Stimulated activated naive CD4-positive, alpha-beta T cell (primary cell): ENCODE measurements at places on chromosomes 7 and 10.

DNA sequence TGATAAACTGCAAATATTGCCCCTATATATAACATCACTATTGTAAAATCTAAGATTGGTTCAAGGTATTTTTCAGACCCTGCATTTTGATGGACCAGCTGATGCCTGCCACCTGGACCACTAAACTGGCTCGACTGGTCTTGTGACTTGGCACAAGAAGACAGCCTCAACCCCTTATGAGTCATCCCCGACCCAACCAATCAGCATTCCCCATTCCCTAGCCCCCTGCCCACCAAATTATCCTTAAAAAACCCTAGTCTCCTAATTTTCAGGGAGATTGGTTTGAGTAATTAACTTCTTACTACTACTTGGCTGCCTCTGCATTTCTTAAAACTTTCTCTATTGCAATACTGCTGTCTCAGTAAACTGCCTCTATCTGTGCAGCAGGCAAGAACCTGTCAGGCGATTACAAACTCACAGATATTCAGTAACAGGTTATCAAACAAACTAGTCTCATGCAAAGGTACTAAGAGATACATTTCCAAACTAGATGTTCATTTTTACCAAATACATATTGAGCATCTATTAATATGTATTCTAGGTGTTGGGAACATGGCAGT, 5.5 kb downstream of the CCDC186 start:
- no peak for DNase-seq

DNA sequence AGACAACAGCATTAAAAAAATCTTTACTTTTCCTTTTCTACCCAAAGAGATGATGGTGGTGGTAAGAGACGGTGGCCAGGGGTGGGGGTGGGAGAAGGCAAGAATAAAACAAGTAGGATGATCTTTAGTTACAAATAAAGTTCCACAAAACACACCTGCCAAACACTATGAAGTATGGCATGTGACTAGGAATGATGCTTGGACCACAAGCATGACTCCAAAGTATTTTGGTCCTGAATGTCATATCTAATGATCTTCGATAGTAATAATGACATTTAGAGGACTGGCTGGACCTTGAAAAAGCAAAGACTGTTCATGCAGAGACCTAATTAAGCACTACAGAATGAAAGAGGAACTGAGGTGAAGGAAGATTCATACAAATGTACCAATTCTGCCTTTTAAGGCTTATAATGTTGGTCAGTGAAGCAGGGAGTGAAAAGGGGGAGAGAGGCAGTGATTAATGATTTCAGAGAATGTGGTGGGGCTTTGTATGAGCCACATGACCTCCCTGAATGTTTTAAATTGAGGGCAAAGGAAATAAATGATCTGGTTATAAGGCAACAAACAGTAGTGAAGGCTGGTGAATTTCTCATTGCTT, 29.6 kb upstream of the DKK1 start:
- DNase-seq, result no peak

DNA sequence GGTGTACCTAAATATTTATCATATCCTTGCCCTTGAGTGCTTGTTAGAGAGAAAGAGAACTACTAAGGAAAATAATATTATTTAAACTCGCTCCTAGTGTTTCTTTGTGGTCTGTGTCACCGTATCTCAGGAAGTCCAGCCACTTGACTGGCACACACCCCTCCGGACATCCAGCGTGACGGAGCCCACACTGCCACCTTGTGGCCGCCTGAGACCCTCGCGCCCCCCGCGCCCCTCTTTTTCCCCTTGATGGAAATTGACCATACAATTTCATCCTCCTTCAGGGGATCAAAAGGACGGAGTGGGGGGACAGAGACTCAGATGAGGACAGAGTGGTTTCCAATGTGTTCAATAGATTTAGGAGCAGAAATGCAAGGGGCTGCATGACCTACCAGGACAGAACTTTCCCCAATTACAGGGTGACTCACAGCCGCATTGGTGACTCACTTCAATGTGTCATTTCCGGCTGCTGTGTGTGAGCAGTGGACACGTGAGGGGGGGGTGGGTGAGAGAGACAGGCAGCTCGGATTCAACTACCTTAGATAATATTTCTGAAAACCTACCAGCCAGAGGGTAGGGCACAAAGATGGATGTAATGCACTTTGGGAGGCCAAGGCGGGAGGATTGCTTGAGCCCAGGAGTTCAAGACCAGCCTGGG, 11.4 kb downstream of the SERPINE1 start:
- no peak for DNase-seq

GRCh38 chr7:134014935-134015334, 112.2 kb upstream of the LRGUK start:
- DNase-seq, result no peak

DNA sequence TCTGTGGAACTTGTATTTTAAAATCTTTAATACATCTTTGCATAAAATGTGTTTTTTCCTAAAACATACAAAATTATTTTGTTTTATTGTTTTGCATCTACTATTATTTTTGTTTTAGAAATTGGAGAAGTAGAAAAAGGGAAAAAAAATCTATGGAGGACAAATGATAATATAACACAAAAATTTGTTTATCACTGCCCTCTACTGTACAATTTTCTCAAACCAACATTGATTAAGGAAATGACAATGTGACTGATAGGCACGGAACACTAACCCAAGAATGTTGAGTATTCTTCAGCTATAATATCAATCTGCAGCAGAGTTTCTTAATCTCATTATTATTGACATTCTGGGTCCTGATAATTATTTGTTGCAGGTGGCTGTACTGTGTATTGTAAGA, 9.5 kb upstream of the ING3 start:
- DNase-seq, result no peak

DNA sequence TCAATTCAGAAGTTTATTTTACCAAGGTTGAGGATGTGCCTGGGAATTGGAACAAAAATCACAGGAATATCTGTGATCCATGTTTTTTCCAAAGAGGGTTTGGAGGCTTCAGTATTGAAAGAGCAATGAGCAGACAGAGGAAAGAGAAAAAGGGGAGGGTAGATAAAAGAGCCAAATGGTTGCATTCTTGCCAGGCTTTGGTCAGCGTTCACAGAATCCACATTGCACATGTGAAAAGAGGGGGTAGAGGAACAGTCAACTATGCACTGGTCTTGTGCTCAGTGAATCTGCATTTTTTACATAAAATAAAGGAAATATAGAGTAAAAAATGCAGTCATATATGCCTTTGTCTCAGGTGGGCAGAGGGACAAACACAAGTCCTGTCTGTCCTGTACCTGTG, 20.6 kb upstream of the ERCC6 start:
- no peak for DNase-seq

DNA sequence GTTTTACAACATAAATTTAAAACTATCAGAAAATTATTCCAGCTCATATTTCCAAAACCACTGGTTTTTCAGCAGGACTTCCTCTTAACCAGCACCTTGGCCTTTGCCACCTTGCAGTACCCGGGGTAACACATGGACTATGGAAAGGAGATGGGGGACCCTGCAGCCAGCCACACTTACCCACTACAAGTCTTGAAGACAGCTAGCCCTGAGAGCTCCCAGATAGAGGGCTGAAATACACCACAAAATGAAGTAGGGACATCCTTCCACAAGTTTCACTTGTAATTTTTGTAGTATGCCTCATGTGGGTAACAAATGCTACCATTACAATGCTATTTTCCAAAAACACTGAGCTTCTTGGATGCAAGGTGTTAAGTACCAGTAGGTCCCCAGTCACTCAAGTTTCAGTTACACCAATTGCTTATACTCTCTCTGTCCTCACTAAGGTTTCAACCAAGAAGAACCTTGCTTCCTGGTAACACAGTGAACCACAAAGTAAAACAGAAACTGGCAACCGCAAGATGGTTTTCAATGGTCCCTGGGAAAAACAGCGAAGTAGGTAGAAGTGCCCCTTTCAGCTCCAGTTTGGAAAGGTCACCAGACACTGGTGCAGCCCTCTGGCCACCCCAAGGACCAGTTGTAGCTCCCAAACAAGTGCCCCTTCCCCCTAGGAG, 110.9 kb downstream of the SGMS1 start:
- DNase-seq, result no peak

- DNase-seq, result no peak
Observed at GRCh38 chr10:78516236-78516635, 482.6 kb downstream of the RPS24 start.
